Jurkat, Clone E6-1 (cell line): ENCODE measurements at places on chromosomes 1 and 21.
A peak's percentile ranks its signal among the peaks of the same experiment; 100 is the strongest.

- no peak for DNase-seq
These were observed 2.6 kb downstream of the RNF220 start for GRCh38 chr1:44407430-44408211.

DNA sequence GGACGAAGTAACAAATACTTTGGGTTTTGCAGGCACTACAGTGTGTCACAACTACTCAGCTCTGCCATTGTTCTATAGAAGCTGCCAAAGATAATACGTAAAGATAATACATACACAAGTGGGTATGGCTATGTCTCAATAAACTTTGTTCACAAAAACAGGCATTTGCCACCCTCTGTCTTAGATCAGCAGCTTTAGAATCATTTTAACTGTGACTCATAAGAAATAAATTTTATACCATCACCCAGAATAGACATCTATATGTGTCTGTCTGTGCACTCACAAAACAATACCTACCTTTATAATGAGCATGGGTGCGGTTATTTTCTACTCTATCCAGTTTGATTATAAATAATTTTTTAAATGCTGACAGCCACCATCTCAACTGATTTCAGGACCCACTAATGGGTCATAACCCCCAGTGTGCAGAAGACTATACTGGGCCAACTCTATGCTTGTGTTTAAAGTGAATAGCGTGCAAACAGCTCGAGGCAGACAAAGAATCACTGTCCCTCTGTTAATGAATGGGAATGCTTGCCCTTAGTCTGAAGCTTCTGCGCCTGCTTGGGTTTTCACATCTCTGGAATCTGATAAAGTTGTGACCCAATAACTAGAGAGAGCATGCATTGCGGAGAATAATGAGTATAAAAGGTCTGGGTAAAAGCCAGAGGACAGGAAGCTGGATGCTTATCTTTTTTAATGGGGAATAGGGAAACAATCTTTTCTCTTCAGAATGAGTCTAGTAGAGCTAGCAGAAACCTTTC is 216.2 kb downstream of the PLPP3 start:
- no peak for DNase-seq

- DNase-seq, result no peak
These were observed 53.6 kb upstream of the DIRAS3 start for GRCh38 chr1:68103884-68104554.

GRCh38 chr1:100231721-100232120 is 17.9 kb downstream of the DBT start:
- DNase-seq, result no peak

GRCh38 chr1:183580281-183580682 is 10.0 kb downstream of the NCF2 start:
- DNase-seq, result peak; percentile 76

DNA sequence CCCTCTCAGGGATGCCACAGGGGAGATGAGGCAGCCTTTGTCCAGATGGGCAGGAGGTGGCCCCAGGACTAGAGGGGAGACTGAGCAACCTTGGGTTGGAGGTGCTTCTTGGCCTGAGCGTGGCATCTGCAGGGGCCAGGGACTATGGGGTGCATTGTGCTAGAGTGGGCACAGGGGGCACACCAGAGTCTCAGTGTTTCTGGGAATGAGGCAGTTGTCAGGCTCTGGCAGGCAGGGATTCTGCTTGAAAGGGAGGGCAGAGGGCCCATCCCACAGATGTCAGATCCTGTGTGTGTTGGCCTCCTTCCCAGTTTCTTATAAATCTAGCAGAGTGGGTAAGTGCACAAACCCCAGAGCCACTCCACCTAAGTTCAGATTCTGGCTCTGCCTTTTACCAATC is 13.7 kb downstream of the LGR6 start:
- no peak for DNase-seq

- DNase-seq, result no peak
These were observed 194.6 kb upstream of the LMO4 start for GRCh38 chr1:87134061-87134460.

DNA sequence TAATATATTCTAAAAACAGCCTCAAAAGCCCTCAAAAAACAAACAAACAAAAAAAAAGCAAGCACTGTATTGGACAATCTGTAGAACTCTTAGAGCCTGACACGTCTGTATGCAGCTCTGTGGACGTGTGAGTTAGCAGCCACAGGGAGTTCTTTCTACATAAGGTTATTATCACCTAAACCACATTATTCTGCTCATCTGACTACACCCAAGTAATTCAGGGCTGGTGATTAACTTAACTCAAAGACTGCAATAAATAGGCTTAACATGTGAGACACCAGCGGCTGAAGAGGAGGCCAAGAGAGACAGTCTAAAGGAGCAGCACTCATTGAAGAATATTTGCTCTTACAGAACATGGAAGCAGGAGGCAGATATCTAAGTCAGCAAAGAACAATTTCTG is 316.0 kb downstream of the VAV3 start:
- DNase-seq, result no peak

- DNase-seq, result no peak
These were observed 579.6 kb upstream of the NR5A2 start for GRCh38 chr1:199447906-199448305.

GRCh38 chr1:114152089-114152507 is 1.6 kb downstream of the SYT6 start:
- no peak for DNase-seq

DNA sequence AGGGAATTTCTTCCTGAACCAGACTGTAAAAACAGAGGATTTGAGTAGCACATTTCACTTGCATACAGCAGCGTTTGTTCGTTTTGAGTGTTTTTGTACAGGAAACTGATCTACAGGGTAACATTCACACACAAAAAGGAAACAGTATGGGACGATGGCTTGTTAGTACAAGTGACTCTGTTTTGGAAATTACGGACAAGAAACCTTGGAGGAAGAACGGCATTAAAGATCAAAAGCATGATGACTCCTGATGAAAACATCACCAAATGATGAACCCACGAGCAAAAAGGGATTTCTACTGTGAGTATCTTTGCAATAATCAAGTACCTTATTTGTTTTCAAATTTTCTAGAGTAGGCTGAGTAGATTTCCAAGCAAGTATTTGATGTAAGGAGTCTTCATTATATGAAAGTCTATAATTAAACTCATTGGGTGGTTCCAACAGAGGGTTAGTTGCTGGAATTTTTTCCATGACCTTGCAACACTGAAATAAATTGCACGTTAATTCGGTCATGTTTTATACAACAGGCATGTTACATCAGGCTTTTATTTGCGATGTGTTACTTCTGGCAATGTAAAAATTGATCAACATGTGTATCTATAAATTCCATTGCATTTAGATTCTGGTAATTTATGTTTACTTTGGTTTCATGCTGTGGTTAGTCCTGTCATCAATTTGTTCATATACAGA is 76.7 kb upstream of the KCNK2 start:
- no peak for DNase-seq

DNA sequence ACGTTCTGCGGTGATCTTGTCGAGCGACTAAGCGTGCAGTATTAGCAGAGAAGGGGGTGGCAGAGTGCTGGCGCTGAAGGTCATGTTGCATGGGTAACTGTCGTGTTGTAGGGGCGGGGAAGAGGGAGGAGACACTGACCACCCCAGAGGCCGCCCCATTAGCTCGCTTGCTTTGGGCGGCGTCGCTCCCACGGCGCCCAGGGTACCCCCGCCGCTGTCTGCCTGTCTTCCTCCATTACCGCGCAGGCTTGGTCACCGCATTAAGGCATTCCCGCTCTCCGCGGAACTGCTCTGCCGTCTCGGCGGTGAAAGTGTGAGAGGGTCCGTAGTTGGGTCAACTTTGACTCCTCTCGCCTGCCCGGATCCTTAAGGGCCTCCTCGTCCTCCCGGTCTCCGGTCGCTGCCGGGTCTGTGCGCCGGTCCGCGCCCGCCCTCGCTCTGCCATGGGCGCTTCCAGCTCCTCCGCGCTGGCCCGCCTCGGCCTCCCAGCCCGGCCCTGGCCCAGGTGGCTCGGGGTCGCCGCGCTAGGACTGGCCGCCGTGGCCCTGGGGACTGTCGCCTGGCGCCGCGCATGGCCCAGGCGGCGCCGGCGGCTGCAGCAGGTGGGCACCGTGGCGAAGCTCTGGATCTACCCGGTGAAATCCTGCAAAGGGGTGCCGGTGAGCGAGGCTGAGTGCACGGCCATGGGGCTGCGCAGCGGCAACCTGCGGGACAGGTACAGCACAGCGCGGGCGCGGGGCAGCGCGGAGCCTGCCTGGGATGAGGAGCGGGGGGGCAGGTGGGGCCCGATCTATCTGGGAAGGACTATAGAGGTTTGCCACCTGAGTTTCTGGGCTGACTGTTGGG is at the start of gene MTARC2:
Gene MTARC2, plus strand, starts transcription at position 234 of the 846 bp plus-strand sequence. Its CDS starts 210 bp downstream, at position 444.
- DNase-seq, result no peak

DNA sequence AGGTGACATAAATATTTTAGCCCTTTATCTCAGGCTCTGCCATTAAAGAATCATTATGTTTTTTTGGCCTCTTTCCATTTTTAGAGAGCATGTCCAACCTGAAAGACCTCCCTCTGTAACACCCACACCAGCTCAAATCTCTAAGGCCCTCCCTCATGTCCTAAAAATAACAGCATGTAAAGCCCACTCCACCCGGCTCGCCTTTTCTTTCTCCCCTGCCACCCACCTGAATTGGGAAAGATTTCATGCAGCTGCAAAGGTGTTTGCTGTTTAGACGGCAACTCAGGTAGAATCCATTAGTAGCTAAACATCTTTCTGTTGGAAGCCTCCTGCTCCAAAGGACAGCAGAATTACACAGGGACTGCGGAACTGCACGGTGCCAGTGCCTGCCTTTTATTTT is 79.9 kb downstream of the DMRTA2 start:
- no peak for DNase-seq

DNA sequence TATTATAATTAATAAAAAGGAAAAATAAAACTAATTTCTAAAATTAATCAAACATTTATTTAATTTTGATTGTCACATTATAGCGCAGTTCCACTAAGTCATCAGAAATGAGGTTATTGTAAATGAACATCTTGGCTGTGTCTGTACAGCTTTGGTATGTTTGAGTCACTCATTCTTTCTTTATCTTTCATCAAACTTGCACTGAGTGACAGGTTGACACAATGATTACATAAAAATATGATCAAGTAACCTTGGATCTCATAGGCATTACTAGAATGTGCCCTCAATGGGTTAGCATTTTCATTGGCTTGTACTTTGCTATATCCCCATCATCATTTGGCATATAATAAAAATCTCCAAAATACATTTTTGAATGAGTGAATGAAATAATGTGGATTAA is 1353.2 kb upstream of the ADGRL2 start:
- DNase-seq, result no peak

GRCh38 chr1:67367370-67368045 is 59.8 kb downstream of the IL12RB2 start:
- no peak for DNase-seq
